ENCODE measurements at places on chromosomes 2 and 18.

GRCh38 chr2:224163566-224164307, 124.7 kb upstream of the SERPINE2 start:
- no peak for DNase-seq

DNA sequence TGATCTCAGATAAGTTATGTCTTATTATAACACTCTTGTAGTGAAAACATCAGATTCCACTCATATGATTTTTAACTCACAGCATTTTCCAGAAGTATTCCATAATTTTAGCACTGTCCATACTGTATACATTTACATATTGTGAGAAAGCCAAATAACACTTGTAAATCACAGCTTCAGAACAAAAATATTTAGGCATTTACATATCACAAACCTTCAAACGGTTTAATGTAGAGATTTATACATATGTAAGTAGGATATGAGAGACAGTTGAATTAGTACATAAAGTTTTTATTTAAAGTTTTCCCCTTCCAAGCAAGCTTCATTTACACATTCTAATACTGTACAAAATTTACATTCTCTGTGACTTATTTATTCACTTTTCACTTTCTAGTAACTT, 100.4 kb downstream of the KLHL14 start:
- DNase-seq = no peak

GRCh38 chr18:56469582-56469981, 168.8 kb downstream of the TXNL1 start:
- no peak for DNase-seq

DNA sequence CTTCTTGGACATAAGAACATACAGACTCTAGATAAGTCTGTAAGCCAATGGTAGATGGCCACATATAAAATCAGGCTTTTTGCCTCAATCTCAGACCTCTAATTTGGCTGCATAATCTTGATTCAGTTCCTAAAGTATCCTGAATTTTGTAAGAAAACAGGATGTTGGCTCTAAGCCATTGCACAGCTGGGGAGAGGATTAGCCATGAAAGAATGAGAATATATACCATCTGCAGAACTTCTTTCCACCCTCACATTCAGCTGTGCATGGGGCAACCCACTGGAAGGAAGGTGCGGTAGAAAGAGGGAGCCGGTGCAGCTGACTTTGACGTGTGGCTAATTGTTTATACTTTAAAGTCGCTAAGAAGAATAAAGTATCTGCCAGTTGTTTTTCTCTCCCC, 1061.6 kb upstream of the FAM98A start:
- no peak for DNase-seq

GRCh38 chr2:128773641-128774319, 455.1 kb upstream of the HS6ST1 start:
- DNase-seq = no peak

- DNase-seq = no peak
Measured at GRCh38 chr18:8399138-8399537, 210.1 kb upstream of the RAB12 start.

GRCh38 chr2:206389164-206389563, 54.2 kb upstream of the ADAM23 start:
- DNase-seq = no peak

DNA sequence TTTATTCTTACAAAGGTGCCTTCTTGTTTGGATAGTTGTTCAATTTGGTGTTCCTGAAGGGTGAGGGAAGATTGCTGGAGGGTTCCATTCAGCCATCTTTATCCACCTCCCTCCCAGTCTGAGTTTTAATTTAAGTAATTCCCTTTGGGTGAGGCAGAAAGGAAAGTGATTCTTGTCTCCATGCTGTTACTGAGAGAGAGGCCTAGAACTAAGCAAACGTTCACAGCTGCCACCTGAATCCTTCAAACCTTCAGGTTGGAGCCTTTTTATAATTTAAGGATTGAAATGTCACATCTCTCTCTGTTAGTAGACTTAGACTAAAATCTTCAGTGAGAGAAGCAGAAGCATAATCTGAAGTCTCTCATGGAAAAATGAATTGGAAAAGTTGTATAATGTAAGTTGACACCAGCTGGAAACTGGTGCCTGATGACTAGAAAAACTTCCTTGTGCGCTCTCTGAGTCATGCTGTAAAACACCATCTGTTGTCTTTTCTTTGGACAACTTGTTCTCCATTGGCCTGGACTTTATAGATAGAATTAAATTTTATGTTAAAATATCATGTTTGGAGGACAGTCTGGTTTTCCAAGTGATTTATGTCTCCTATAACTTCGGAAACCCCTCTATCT, 14.6 kb downstream of the STRADB start:
- DNase-seq = no peak

GRCh38 chr18:5104246-5104645, 92.8 kb downstream of the AKAIN1 start:
- DNase-seq = no peak

GRCh38 chr2:18651842-18652774, 62.7 kb upstream of the NT5C1B start:
- DNase-seq = no peak

- DNase-seq = no peak
Measured at GRCh38 chr2:38163006-38163405, 87.1 kb upstream of the CYP1B1 start.

DNA sequence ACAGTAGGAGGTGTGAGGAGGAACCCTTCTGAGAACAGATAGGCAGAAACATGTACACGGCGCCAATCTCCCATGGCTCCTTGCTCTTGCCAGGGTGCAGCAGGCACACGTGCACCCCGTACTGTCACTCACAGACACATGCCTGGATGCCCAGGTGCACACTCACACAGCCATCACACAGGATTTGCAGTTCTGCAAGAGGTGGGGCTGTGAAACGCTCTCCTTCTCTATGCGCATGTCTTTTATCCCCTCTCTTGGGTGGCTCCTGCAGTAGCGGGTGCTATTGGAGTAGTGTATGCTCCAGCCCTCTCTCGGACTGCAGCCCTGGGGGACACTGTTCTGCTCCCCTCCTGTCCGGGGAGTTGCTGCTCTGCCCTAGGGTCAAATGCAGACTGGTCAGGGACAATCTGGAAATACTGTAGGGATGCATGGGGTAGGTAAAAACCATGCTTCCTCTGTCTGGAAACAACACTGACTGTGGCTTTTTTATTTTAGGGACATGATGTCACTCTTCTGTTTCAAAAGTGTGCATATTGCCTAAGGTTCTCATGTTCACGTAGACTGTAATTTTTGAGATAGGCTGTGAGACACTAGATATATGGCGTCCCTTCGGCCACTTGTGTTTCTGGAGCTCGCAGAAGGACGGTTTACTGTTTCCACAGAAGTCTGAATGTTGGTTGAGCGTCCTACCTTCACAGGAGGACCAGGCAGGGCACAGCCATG, 118.5 kb downstream of the PRKCE start:
- no peak for DNase-seq

GRCh38 chr2:10447300-10447894, 730 bp downstream of the ODC1 start:
- no peak for DNase-seq

DNA sequence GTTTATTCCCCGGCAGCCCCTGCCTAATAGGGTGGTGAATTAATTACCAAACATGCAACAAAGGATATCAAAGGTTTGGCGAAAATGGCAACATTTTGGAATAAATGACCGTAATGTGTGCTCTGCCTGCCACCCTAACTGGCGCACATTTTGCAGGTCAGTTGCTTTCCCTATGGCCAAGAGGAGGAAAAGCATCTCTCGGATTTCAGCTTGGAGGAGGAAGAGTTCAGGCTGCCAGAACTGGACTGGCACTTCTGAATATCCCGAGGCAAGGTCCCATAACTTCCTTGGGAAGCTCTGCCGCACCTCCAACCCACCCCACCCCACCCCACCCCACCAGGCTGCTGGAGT, 37.1 kb downstream of the SLC25A52 start:
- no peak for DNase-seq

DNA sequence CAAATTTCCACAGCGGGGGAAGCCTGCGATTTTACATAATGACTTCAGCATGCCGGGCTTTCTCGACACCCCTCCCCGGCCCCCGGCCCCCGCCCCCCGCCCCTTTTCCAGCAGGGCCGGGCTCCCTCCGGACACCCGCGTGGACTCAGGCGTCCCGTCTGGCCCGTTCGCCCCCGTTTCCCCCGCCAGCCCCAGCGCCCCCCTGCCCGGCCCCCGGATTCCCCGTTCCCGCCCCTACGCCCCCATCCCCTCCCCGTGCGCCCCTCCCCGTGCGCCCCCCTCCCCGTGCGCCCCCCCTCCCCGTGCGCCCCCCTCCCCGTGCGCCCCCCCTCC, 456 bp upstream of the NFATC1 start:
- DNase-seq = no peak

- no peak for DNase-seq
Measured at GRCh38 chr2:202099515-202099914, 26.5 kb downstream of the KIAA2012 start.

DNA sequence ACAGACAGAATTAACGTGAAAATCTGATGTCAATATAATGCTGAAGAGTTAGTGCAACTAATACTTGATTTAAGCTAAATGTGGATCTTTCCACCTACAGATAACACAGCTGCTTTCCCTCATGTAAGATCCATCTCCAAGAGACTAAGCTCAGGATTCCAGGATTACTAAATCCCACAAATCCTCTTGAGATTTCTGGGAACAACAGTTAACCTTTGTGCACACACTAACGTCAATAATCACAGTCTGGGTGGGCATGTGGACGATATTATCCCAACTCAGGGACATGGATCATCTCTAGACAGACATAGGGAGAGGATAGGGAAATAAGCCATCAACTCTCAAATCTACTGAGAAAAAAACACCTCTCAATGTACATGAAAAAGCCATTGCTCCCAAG, 432.6 kb downstream of the SATB2 start:
- no peak for DNase-seq

Data from stimulated activated CD8-positive, alpha-beta memory T cell treated with anti-CD3 and anti-CD28 coated beads, Interleukin-15, amount 100 ng/mL, for 4 hours (primary cell).